ENCODE measurements at places on chromosomes 2 and 18. TPM values are rescaled to one million over a fixed set of nuclear protein-coding genes. Genes with fewer than 3 reads are reported as not detected.

Gene TMEM37
- 1.0 TPM for total RNA-seq

- no peak for DNase-seq
These were observed 33.9 kb upstream of the DARS1 start for GRCh38 chr2:136019306-136019705.

DNA sequence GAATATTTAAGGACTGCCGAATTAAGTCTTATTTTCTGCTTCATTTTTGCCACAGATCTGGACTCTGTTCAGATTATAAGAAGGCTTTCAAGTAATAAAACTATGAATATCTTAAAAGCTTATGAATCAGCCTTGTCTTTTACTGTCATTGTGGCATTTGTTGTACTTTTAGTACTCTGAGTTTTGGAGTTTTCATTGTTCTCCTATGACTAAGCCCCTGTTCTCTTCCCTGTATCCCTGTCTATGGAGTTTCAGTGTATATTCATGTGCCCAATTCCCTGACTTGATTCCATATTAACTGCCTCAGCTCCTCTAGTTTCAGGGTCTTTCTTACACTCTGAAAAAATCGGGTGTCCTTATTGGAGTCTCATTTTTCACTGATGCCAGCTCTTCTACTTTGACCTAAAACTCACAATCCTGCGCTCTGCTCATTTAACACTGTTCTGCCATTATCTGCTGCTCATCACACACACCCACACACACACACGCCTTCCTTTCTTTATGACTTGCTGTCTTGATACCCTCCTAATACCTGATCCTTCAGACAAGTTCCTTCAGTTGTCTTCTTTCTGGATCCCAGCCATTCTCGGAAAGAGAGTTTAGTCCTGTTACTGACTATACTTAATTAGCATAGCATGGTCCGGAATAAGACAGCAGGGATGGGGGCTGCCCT lies 511.8 kb downstream of the CPS1 start:
- DNase-seq = no peak

Gene SLC16A14
- total RNA-seq = 10.8 TPM

Gene MGAT4A
- total RNA-seq = 8.0 TPM

- no peak for DNase-seq
These were observed 69.1 kb upstream of the DTNB start for GRCh38 chr2:25742501-25742900.

- no peak for DNase-seq
These were observed 1.1 kb upstream of the GAL3ST2 start for GRCh38 chr2:241775223-241776177.

Gene ABCB11
- 0.09 TPM for total RNA-seq

GRCh38 chr2:155633887-155634570 lies 698.5 kb downstream of the NR4A2 start:
- no peak for DNase-seq
